B cell (primary cell): ENCODE measurements at places on chromosomes 1 and 21. TPM values are rescaled to one million over a fixed set of nuclear protein-coding genes. Genes with fewer than 3 reads are reported as not detected.
A peak's percentile ranks its signal among the peaks of the same experiment; 100 is the strongest.

KRTAP19-3 gene
- polyA plus RNA-seq = not detected in 2 replicates

DNA sequence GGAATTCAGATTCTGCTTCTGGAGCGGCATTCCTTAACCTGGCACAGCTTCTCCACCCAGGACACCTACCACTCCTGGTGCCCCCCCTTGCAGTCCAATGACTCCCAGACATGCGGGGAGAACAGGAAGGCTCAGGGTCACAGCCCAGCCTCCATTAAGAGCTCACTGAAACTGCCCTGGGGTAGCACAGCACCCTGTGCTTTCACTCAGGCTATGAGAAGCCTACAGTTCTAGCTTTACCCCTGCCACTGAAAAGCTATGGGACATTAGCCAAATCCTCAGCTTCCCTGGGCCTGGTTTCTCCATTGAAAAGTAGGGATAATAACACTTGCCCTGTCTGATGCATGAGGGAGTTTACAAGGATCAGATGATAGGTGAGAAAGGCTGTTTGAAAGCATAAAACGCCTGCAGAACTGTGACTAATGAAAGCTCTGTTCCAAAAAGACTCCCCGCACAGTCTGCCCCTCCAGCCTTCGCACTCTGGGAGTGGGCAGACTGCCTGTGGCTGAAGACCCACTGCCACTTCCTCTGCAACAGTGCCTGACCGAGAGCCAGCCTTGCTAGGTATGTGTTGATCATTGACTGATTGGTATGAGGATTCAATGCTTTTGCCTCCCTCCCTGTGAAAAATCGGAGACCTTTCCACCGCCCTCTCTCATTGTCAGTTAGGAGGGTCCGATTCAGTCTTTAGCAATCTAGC is 2.7 kb upstream of the CLDN19 start:
- no peak for DNase-seq

TMEM201 gene
- 6.5 and 6.6 TPM in 2 replicates for polyA plus RNA-seq

BACE2 gene
- 28.8 and 40.8 TPM in 2 replicates for polyA plus RNA-seq

DNA sequence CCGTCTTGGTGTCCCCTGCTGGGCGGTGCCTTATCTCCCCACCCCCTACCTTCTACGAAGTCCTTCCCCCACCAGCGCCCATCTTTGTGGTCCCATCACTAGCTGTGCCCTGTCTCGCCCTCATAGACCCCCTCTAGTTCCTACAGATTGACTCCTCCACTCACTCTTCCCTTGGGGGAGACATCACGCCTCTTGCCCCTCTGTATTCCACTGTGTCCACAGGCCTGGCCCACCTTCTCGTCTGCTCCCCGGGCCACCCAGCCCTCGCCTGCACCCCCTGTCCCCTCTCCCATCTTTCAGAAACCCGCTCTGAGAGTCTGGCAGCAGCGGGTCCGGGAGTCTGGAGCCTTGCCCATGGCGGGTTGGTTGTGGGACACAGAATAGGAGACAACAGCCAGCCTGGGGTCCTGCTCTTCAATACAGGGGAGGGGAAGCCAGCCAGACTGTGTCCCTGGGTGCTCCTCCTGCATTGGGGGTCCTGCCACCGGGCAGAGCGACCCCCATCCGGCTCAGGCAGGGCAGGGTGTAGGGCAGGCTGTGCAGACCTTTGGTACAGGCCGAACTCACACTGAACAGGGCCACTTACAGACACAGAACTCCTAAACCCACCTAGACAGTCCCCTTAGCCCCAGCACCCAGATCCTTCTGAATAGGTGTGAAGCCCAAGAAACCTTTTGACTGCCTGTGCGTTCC is 1.1 kb downstream of the RNF187 start:
- peak; percentile 29 for DNase-seq

GRCh38 chr1:85689775-85690404 is 18.3 kb downstream of the ZNHIT6 start:
- DNase-seq = no peak

DNA sequence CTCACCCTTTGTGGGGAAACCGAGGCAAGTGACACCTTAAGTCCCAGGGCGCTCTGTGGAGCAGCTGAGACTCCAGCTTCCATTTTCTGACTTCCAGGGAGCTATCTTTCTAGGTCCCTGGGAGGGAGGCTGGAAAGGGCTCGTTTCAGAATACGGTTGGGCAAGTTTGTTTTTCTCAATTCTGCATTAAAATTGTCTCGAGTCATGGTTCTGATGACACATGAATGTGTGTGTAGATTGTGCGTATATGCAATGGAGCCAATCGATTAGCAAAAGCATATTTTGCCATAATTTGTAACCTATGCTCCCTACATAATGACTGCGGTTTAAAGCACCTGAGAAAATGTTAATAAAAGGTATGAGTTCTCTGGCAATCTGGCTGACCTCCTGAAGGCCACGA is 77.3 kb downstream of the SIK1 start:
- DNase-seq = no peak

SPRR2B gene
- not detected in 2 replicates for polyA plus RNA-seq

ODR4 gene
- 6.6 and 8.4 TPM in 2 replicates for polyA plus RNA-seq

AMY1B gene
- polyA plus RNA-seq = 0.16 TPM in 1 of 2 replicates, not detected in the other

GRCh38 chr21:26972192-26972591 is 5.3 kb upstream of the ADAMTS5 start:
- no peak for DNase-seq

EFCAB14 gene
- polyA plus RNA-seq = 20.3 and 22.8 TPM in 2 replicates

GRCh38 chr21:45299026-45299863 is 11.6 kb upstream of the POFUT2 start:
- DNase-seq = no peak
